Heart right ventricle (tissue), 16 donors: ENCODE measurements at places on chromosomes 4 and X.
A peak's percentile ranks its signal among the peaks of the same experiment; 100 is the strongest.

- no peak for DNase-seq
Measured at GRCh38 chrX:72694170-72694569, 19.9 kb downstream of the PHKA1 start.

- DNase-seq, result no peak
Measured at GRCh38 chrX:18722500-18723071, 15.1 kb downstream of the PPEF1 start.

DNA sequence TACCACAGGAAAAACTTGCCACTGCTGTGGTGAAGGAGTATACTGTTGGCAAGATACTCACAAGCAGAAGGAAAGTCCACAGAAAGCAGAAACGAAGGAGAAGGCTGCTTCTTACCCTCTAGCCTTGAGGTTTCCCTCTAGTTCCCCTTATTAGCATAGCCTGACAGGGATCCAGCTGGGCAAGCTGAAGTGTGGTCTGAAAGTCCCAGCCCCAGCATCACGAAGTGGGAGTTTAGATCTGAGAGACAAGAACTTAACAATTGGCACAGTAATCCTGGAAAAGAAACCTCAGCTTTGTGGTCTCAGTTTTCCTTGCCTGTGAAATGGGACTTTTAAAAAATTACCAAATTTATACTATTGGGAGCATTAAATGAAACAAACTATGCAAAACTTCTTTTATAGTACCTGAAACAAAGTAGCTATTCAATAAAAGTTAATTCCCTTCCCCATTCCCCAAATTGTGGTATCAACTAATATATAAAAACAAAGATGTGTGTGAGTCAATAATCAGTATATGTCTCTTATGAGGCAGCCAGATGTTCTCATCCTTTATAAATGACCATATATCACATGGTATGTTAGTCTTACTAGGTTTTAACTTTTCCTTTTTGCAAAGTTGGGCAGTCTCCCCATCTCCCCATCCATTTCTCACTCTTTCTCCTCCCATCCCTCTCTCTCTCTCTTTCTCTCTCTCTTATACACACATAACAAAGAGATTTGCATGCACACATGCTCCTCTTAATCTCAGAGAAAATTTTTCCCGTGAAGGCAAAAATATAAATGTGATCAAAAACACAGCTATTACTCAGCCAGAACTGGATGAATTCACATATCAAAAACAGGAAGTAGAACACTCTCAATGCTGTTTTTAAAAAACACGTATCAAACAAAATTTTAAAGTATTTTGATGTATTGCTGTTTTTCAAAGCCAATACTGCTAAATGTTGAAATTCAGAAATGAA lies 57.8 kb downstream of the SCFD2 start:
- DNase-seq, result no peak

DNA sequence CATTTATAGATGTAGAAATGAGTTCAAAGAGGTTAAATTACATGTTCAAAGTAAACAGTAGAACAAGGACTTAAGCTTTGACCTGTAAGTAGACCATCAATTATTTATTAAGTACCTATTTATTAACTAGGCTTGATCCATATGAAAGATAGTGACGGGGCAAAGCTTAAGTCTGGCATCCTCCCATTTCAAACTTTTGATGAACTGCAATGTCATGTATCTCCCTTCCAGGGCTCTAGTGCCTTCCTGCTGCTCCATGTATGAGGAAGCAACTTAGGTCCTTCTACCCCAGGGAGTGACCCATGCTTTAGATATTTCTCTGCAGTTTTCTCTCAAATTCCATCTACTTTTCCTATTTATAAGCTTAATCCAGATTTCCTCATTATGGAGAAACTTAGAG lies 31.9 kb upstream of the ANTXR2 start:
- no peak for DNase-seq

GRCh38 chrX:16778545-16778944 lies 7.7 kb upstream of the TXLNG start:
- no peak for DNase-seq

- no peak for DNase-seq
Measured at GRCh38 chr4:177596035-177596434, 153.8 kb upstream of the AGA start.

DNA sequence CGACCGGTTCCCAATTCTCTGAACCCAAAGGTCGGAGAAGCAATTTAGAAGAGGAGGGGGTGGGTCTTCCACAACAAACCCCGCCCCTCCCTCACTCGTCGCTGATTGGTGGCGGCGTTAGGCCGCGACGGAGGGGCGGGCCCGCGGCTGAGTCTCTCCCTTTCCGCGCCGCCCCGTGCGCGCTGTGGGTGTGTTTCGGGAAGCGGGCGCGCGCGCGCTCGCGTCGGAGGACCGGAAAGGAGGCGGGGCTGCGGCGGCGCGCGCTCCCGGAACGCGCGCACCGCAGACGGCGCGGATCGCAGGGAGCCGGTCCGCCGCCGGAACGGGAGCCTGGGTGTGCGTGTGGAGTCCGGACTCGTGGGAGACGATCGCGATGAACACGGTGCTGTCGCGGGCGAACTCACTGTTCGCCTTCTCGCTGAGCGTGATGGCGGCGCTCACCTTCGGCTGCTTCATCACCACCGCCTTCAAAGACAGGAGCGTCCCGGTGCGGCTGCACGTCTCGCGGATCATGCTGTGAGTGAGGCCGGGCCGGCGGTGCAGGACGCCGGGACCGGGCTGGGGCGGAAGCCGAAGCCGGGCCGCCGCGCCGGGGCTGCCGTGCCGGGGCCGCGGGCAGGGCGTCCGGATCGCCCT lies at the start of gene SPCS3:
TSS of gene SPCS3 (plus strand) at position 263 of the 636 bp plus-strand sequence. CDS start at position 374, 111 bp downstream.
- peak; percentile 95 for DNase-seq
